GM06990 (cell line): ENCODE measurements at places on chromosomes 4 and X.

GRCh38 chr4:116453127-116453526 is 632.2 kb downstream of the TRAM1L1 start:
- DNase-seq, result no peak

- DNase-seq, result no peak
Observed at GRCh38 chr4:5887361-5888221, 5.3 kb downstream of the CRMP1 start.

DNA sequence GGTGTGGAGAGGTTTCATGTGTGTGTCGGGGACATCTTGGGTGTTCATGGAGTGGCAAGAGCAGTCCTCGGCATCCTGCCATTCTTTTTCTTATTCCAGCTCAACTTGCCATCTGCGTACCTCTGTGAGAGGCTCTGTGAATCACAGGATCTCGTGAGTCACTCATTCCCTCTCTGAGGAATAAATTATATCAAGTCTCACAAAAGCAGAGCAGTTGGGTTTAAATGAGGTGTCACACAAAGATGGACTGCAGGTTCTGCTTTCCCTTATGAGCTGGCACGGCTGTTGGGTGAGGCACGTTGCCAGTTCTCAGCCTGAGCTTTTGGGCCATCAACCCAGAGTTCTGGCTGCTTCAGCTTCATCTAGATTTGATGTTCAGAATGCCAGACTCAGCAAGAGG is 6.8 kb upstream of the OCIAD2 start:
- DNase-seq, result no peak

GRCh38 chr4:156547891-156548290 is 423.7 kb downstream of the PDGFC start:
- no peak for DNase-seq

GRCh38 chr4:1960170-1960825 is 48.5 kb downstream of the NELFA start:
- no peak for DNase-seq

- no peak for DNase-seq
Observed at GRCh38 chr4:153788051-153788412, 851 bp downstream of the SFRP2 start.

DNA sequence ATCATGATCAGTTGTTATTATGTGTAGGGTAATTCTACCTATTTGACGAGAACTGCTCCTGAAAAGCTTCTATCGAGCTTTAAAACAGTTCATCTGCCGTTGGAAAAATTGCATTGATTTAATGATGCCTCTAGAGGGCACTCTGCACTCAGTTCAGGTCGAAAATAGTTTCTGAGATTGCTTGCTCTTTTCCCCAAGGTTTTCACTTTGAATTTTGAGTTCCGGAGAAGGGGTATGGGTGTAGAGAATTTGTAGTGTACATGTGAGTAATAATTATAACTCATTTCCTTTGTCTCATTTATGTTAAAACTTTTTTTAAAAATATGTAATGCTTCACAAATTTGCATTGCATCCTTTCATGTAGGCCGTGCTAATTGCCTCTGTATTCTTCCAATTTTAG is 28.4 kb upstream of the TNIP3 start:
- DNase-seq, result no peak

DNA sequence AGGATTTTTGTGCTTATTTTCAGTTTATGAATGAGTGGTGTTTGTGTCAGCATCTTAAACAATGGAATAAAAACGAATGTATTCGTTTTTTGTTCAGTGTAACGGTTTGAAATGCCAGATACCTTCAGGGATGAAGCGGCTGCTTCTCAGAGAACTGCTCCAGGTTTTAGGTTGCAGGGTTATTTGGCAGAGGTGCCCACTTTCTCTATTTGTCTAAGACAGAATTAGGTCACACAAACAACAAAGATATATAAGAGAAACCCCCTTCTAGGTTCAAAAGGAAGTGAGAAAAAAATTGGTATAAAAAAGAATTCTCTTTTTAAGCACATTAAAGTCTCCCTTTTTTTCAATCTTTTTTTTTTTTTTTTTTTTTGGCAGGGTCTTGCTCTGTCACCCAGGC is 98.9 kb downstream of the MFAP3L start:
- DNase-seq, result no peak

- no peak for DNase-seq
Observed at GRCh38 chr4:158169931-158170690, 2.7 kb downstream of the GASK1B start.

- DNase-seq, result no peak
Observed at GRCh38 chrX:68894142-68894512, 65.3 kb downstream of the EFNB1 start.

DNA sequence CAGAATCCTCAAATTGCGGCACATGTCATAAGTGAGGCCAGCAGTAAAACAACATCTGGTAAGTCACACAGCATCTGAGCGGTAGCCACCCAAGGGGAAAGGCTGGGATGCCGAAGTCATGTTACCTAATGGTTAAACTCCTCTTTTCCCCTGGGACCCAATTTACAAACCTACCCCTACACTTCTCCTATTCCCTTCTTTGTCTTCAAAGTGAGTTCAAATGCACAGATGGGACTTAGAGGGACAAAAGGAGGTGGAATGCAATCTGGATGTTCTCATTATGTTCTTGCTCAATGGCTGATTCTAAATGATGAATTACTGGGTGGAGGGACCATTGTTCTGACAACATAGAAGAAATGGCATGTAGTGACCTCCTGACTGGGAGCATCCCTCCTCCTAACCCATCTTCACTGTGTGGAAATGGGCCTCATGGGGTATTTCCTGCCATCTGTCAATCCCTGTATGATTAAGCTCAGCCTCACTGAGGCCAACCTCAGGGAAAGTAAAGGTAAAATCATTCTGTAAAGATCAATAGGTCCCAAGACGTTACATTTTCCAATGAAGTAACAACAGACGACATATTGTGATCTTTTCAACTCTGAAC is 8.5 kb downstream of the CD40LG start:
- DNase-seq, result no peak

- no peak for DNase-seq
Observed at GRCh38 chrX:150454508-150455214, 91.5 kb downstream of the MAMLD1 start.

GRCh38 chr4:144298519-144298918 is 158.0 kb upstream of the GYPA start:
- no peak for DNase-seq

DNA sequence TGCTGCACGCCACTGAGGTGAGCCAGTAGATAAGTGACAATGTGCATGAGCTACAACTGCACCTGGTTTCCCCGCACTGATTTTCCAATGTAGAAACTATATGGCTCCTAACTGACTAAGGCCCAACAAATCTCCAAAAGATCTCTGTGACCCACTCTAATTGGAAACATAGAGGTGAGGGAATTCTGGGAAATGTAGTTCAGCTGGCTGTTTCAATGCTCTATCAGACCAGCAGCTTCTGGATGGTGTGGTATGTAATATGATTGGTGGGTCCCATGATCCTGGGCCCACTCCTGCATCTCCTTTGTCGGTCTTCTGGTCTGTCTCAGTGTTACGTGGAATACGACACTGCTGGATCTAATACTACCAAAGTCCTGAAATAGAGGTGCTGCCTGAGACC is 18.6 kb downstream of the CCDC160 start:
- no peak for DNase-seq

- DNase-seq, result no peak
Observed at GRCh38 chr4:139207247-139207646, 30.2 kb upstream of the ELF2 start.

GRCh38 chr4:158350161-158350560 is 139.9 kb downstream of the TMEM144 start:
- no peak for DNase-seq

- no peak for DNase-seq
Observed at GRCh38 chrX:15158350-15158735, 111.5 kb downstream of the ASB9 start.

GRCh38 chr4:136369073-136369472 is 1163.2 kb downstream of the PCDH18 start:
- DNase-seq, result no peak

DNA sequence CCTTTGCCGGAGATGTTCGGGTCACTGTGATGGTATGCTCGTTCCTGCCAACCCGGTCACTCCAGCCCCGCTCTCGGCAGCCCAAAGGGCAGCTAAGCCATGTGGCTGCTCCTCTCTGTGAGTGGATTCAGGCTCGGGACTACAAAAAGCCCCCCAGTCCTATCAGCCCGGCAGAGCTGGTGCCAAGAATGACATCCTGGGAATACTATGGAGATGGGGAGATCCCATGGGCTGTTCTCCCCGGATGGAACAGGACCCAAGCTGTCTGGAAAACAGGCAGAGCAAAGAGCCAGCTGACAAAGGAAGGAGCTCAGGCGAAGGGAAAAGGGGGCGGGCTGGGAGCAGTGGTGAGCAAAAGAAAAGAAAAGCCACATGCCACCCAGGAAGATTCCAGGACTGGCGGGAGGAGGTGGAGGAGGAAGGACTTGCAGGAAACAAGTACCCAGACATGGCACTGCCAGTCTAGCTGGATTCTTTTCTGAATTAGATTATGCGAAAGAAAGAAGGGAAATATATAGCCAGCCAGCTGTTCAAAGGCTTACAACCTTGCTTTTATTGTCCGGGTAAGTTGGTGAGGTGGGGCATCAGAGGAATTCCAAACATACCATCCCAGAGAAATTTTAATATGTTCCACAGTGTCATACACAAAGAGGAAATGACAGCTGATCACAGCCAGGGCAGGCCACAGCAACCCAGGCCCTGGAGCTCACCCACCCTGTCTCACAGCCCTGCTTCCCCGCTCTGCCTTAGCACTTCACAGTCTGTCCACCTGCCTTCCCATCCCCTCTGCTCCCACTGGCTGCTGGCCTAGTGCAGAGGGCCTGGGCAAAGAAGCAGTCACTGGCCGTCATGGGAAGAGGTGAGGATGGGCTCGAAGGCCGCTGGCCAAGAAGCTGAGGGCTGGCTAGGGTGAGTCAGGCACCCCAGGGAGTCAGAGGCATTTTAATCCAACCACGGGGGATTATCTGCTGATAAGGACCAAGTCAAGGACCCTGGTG is 3.4 kb downstream of the NDP start:
- no peak for DNase-seq
